Stimulated activated CD4-positive, alpha-beta T cell treated with anti-CD3 and anti-CD28 coated beads, Interleukin-12 subunit alpha, Interleukin-12 subunit beta, amount 100 ng/mL, for 24 hours (primary cell): ENCODE measurements at places on chromosomes 5 and 9.

- DNase-seq: no peak
Measured at GRCh38 chr5:158569534-158569933, 530.2 kb downstream of the EBF1 start.

GRCh38 chr9:105332471-105332870, 88.0 kb downstream of the SLC44A1 start:
- no peak for DNase-seq

DNA sequence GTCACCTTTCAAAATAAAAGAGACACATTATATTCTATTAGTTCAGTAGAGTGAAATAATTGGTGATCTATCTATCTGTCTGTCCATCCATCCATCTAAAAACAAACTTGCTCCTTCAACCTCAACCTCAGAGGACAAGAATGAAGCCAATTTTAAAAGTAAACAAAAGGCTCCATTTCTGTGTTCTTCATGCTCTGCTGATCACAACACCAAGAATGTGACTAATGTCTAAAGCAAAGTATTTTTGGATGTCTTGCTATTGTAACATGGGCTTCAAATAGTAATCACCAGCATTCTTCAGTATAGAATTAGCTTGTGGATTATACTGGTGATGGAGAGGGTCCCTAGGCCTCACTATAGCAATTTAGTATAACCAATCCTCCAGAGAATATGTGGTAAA, 1304.4 kb downstream of the MAT2B start:
- no peak for DNase-seq

DNA sequence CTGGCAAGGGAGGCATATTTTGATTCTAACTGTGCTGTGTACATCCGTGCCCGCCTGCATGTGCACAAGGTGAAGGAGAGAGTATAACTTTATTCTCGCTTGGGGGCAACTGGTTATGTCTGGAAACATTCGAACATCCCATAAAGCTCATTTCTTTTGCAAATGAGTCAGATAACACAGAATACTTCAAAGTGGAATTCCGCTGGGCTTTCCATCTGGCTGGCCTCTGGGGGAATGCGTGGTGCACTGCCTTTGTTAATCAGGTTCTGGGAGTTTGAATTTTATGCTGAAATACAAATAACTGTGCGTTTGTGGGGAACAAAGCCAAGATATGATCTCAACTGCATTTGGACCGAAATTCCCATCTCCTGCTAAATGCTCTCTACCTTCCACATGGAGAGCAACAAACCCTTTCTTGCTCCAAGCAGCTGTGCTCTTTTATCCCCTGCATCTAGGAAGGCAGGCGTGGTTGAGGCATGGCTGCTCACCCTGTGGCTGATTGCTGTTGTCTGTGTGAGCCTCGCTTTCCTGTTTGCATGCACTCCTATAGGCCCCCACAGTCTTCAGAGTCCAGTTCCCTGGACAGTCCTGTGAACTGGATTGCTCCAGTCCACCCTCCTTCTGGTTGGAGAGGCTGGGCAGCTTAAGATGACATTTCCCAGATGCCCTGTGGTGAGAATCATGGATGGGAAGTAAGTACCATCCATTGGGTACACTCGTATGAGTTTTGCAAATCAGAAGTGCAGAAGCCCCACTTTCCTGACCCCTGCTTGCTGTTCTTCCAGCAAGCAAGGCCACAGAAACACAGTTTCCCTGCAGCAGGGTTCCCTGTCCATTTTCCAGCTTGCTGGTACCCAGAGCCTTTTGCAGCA, 82.9 kb upstream of the ALDH1B1 start:
- DNase-seq: no peak

GRCh38 chr9:135701067-135701958, 672 bp upstream of the KCNT1 start:
- DNase-seq: no peak

GRCh38 chr5:146890731-146891440, 12.3 kb upstream of the PPP2R2B start:
- no peak for DNase-seq

- DNase-seq: no peak
Measured at GRCh38 chr5:112681481-112681908, 56.2 kb upstream of the APC start.

DNA sequence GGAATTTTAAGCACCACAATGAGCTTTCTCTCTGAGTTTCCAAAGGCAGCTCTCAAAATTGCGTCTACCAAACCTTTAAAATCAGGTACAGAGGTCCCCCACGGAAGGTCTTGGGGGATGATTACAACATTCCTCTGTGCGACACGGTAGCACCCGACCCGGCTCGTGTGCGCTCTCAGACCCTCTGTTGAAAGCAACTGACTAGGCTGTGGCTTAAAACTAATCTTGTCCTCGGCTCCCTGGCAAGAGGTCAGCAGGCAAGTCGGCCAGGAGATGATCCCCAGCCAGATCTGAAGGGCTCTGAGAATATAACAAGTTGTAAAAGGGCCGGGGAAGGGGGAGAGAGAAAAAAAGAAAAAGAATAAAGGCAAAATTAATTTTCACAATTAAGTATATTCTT, 92.6 kb upstream of the LMX1B start:
- DNase-seq: no peak

GRCh38 chr5:132949136-132949535, 14.3 kb downstream of the AFF4 start:
- DNase-seq: no peak

GRCh38 chr5:154513669-154514084, 35.6 kb upstream of the HAND1 start:
- DNase-seq: no peak

GRCh38 chr9:105290418-105290817, 46.0 kb downstream of the SLC44A1 start:
- no peak for DNase-seq

- no peak for DNase-seq
Measured at GRCh38 chr5:33933723-33934169, 2.4 kb upstream of the RXFP3 start.

DNA sequence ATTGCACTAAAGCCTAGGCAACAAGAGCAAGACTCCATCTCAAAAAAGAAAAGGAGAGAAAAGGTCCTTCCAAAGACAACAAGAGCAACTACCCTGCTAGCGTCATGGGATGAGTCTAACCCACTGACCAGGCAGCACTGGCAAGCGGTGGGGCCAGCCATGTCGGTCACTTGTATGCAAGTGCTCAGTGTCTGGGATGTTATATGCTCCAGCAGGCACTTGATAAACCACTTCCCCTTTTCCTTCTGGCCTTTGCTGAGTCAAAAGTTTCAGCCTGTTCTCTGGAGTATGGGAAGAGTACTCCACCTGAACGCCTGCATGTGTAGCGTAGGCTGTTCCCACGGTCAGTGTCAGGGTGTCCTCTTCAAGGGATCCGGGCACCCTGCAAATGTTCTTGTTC, 9.2 kb upstream of the MXD3 start:
- no peak for DNase-seq

GRCh38 chr5:5826911-5827310, 404.4 kb downstream of the ICE1 start:
- no peak for DNase-seq

- no peak for DNase-seq
Measured at GRCh38 chr5:22842574-22842973, 10.6 kb downstream of the CDH12 start.

DNA sequence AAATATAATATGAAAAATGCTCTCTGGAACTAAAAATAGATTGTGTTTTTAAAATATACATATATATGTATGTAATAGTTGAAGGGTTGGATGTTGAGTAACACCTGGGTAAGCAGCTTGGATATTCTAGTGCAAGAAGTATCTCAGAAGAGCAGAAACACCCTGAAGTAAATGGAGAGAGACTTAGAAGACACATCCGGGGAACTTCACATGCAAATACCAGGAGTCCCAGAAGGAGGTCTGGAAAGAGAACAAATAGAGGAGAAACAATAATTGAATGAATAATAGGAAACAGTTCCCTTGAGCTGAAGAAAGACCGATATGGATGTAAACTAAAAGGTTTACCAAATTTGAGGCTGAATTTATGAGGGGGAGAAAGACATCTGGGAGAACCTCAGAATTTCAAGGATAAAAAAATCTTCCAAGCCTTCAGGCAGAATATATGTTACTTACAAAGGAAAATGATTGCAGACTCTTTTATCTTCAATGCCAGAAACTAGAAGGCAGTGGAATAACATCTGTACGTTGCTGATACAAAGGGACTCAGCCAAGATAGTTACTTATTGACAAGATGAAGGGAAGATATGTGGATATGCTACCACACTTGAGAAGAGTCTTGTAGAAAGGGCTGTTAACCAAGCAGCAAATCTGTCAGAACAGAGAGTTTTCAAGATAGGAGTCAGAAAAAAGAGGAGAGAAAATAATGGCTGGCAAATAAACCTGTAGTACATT, 42.7 kb downstream of the HSDL2 start:
- DNase-seq: no peak

- peak; percentile 56 for DNase-seq
Measured at GRCh38 chr5:140175367-140176030, 511 bp downstream of the CYSTM1 start.

DNA sequence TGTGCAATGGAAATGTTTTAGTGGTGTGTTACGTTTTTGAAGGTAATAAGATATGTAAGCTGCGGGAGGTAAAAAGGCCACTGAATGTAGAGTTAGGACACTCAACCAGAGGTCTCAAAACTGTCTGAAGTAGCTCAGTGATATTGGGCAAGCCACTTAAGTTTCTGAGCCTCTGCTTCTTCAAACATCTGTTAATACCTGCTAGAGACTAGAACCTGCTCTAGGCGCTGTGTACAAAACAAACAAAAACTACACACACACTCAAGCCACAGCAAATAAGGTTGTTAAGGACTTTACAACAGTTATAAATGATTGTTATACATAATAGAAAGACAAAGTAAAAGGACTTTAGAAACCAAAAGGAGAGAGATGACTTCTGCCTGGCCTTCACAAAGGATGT, 24.6 kb upstream of the FAM240B start:
- DNase-seq: no peak

GRCh38 chr9:34125681-34126206, 754 bp downstream of the DCAF12 start:
- no peak for DNase-seq

GRCh38 chr5:111463311-111463710, 49.0 kb downstream of the STARD4 start:
- DNase-seq: no peak

DNA sequence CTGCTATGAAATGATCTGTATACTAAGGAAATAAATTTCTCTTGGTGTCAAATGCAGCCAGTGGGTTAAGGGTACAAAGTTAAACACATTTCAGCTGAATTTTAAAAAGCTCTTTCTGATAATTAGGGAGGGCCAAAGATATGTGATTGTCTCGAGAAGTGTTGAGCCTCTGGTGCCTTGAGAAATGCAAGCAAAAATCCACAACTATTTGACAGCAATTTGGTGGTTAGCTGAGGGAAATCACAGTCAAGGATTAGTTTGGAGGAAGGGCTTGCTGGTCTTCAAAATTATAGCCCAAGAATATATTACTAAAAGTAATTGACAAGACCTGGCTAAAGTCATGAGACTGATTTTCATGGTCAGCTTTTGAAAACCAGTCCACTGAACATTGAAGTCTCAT, 255.7 kb upstream of the PPP1R2B start:
- DNase-seq: no peak

DNA sequence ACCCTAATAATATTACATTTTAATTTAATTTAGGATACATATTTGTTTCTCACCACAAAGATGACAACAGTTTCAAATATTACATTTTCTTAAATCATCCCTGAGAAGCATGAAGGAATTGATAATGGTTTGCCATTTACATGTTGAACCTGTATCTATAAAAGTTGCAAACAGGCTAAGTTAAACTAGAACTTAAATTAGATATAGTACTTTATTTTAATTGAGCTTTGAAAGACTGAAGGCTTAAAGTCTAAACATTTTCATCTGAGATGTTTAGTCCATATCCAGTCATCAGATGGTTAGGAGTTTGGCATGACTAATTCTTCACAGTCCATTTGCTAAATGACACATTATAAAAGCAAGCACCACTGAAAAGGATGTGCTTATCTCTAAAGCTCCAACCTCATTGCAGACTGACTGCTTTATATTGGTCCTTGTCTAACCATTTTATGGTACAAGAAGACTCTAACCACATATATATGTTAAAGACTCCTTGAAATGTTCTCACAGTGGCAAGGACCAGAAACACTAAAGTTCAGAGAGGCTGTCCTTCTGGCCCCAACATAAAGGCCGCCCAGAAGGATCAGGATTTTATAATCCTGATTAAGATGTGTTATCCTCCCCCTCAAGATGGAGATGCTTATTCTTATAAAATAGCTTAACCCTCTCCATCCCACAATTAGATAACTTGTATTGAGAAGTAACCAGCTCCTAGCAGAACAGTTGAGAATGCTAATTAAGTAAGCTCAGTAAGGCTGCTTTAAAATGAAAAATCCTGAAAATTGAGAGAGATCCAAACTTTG, 25.8 kb downstream of the WNT8A start:
- DNase-seq: no peak
